ENCODE measurements at places on chromosomes 12 and 14. TPM values are rescaled to one million over a fixed set of nuclear protein-coding genes. Genes with fewer than 3 reads are reported as not detected.

Gene FGF6
- not detected for total RNA-seq

- DNase-seq, result no peak
Measured at GRCh38 chr12:105090361-105090760, 6.1 kb upstream of the ALDH1L2 start.

Gene TMEM121
- total RNA-seq, result 8.7 TPM

DNA sequence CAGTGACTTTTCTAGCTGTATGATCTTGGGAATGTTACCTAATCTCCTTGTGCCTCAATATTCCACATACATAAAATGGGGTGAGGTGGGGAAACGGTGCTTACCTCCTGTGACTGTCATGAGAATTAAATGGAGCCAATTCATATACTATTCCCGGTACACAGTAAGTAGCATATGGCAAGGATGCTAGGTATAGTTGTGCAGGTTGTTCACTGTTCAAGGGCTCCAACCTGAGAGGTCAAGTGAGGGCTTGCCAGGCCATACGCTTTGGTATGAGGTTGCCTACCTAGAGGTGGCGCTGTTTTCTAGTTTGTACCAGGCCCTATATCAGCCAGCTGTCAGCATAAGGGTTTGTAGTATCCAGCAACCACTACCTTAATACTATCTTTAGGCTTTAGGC, 3.6 kb upstream of the BATF start:
- DNase-seq, result no peak

Gene IL23A
- not detected for total RNA-seq

DNA sequence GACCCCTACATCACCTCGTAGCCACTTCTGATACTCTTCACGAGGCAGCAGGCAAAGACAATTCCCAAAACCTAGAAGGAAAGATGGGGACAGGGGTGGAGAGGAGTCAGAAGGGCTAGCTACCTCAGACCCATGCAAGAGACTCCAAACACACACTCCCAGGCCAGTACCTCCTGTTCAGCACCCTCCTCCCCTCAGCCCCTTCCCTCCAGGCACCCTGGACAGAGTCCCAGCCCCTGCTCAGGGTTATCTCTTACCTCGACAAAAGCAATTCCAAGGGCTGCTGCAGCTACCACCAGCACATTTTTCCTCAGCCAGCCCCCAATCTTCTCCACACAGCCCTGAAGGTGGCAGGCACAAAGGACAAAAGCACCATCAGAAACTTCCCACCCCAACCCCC, 3.3 kb downstream of the CD63 start:
- no peak for DNase-seq

DNA sequence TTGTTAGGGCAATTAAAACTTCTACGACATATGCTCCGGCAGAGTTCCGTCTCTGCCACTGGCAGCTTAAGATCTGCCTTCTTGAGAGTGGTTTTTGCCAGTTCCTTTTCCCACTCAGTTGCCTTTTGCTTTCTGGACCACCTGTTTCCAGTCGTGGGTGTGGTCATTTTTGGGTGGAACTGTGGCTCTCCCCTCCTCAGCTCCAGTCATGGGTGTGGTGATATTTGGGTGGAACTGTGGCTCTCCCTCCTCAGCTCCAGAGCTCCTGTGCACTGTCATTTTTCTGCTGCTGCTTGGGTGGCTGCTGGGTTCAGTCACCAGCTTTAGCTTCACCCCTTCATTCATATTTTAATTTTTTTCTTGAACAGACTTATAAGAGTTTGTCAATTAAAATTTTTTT, 25.3 kb downstream of the WDR20 start:
- no peak for DNase-seq

GRCh38 chr12:113619202-113619601, 147.5 kb upstream of the LHX5 start:
- DNase-seq, result no peak

GRCh38 chr12:70272510-70272909, 29.3 kb downstream of the CNOT2 start:
- DNase-seq, result no peak

GRCh38 chr12:49413796-49414195, 46.5 kb downstream of the SPATS2 start:
- no peak for DNase-seq

GRCh38 chr14:92471919-92472318, 41.7 kb upstream of the RIN3 start:
- DNase-seq, result no peak

- DNase-seq, result no peak
Measured at GRCh38 chr14:53391156-53391555, 238.0 kb upstream of the DDHD1 start.

Gene DYNC1H1
- total RNA-seq, result 496 TPM

Gene LGR5
- 2.3 TPM for total RNA-seq

DNA sequence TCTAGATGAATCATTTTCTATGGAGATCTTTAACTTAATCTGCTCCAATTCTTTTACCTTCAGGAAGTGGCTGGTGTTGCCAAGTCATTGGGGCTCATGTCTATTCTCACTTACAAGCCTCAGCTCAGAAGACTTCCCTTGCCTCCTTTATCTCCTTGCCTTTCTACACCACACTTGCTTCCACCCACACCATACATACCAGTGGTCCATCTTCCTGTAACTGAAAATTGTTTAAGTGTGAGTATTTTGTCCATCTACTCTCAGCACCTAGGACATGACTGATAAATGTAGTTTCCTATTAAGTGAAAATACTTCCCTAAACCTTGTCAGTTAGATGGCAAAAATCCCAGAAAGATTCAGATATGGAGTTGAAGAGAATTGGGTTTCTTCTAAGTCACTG, 199.7 kb upstream of the CPNE8 start:
- DNase-seq, result no peak

Gene SGPP1
- 20.7 TPM for total RNA-seq

- no peak for DNase-seq
Measured at GRCh38 chr12:87311206-87311605, 718.0 kb downstream of the C12orf50 start.

DNA sequence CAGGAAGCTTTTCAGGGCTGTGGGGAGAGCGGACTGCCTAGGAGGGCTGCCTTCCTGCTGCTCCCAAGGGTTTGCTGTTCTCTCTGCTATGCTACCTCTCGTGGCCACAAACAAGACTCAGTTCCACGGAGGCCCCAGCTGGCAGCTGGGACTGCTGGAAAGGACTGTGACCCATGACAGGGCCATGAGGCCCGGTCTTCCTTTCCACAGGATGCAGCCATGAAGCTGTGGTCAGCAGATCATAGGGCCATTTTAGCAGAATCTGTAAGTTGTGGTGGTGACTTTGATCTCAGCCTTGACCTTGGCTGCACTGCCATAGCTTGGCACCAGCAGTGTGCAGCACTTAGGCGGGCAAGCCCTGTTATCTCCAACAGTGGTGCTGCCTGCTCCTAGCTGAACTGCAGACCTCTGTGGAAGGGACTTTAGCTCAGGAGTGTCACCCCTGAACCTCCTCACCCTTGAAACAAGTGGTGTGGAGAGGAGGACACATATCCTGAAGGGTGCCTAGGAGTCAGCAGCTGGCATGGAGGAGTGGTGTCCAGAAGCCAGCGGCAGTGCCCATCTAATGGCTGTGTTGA, 12.3 kb downstream of the KRT80 start:
- DNase-seq, result no peak

- DNase-seq, result no peak
Measured at GRCh38 chr14:75088566-75089373, 19.3 kb downstream of the ZC2HC1C start.

DNA sequence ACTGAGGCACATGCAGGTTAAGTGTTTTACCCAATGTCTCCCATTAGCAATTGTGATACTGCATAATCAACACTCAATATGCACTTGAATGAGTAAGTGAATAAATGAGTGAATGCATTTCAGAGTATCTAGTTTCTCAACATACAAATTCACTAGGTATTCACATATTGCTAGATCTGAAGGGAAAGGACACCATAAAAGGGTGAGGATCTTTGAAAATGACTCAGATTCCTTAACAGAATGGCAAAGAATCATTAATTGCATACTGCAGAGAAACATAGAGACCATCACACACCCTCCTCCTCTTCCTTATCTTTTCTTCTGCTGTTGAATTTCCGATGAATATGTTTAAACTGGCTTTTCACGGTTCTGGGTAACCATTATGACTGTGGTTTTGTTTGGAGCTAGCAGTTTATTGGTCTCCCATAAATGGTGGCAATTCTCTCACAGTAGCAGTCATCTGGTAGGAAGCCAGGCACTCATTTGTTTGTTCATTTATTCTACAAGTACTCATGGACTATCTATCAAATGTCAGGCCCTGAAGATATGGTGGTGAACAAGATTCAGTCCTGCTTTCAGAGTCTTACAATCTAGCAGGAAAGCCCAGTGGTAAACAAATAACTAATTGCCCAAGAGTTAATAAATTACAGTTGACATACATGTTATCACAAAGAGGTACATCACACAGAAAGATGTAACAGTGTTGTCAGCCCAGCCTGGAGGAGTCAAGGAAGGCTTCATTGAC, 70.2 kb downstream of the LLPH start:
- DNase-seq, result no peak

GRCh38 chr12:130606231-130606630, 109.9 kb downstream of the RIMBP2 start:
- DNase-seq, result no peak

GRCh38 chr14:50318031-50318626, 6.0 kb downstream of the DMAC2L start:
- no peak for DNase-seq

DNA sequence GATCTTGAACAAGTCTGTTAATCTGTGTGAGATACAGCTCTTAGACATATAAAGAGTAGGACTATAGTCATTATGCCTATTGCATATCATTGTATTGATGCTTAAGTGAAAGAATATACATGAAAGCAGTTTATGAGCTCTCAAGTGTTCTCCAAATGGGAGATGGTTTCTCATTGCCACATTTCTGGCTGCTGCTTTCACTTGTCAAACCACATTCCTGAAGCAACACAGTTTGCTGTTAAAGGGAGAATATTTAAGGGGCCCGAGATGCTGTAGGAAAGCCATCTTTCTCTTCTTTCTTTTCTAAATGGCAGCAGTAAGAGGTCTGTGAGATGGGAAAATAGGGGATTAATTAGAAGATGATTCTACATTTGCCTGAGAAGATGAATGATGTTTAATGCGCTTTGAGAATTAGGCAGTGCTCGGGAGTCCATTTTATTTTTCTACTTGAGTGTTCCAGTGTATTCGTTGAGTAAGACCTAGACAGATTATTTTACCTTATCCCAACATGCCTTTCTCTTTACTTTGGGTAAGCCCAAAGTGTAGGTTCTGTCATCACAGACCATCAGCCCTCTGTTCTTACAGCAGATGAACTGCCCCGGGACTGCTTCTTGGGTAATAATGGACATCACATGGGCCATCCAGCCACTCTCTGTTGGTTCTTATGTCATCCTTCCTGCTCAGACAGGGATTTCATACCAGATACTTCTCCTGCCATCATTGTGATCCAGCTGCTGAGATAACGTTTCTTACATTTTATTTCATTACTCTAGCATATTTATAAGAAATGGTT, 35.6 kb downstream of the ANO4 start:
- DNase-seq, result no peak

Gene LMO3
- total RNA-seq, result 26.2 TPM

- DNase-seq, result no peak
Measured at GRCh38 chr14:57495416-57495815, 1.8 kb upstream of the CCDC198 start.

DNA sequence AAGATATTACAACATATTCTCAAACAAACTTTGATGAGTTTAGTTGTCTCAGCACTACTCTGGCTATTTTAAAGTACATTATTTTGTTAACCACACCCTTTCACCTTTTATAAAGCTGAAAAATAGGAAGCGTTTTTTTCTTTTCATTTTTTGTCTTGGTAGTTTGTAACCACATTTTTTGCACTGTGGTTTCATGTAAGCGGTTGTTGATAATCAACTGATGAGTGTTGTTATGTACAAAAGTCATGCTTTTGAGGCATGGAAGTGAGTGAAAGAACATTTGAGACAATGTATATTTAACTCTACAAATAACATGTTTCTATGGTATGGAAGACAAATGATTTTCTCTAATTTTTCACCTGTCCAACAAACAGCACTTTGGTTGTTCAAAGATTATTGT, 52.1 kb upstream of the ATP2B1 start:
- no peak for DNase-seq

- DNase-seq, result no peak
Measured at GRCh38 chr12:114420944-114421335, 15.0 kb upstream of the TBX5 start.

DNA sequence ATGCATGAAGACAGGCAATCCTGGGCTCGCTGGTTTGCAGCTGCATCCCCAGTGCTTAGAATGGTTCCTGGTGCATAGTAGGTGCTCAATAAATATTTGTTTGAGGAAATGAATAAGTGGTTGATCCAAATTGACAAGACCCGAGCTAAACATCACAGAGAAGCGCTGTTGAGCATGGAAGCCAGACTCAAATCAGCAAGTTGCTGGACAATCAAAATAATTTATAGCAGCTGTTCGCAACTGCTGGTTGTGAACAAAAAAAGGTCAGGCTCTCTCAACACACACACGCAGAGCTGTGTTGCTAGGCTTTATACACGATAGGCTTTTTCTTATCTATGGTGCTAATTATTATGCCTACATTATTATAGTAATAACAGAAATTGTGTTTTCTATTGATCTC, 190.2 kb downstream of the TBX5 start:
- no peak for DNase-seq

DNA sequence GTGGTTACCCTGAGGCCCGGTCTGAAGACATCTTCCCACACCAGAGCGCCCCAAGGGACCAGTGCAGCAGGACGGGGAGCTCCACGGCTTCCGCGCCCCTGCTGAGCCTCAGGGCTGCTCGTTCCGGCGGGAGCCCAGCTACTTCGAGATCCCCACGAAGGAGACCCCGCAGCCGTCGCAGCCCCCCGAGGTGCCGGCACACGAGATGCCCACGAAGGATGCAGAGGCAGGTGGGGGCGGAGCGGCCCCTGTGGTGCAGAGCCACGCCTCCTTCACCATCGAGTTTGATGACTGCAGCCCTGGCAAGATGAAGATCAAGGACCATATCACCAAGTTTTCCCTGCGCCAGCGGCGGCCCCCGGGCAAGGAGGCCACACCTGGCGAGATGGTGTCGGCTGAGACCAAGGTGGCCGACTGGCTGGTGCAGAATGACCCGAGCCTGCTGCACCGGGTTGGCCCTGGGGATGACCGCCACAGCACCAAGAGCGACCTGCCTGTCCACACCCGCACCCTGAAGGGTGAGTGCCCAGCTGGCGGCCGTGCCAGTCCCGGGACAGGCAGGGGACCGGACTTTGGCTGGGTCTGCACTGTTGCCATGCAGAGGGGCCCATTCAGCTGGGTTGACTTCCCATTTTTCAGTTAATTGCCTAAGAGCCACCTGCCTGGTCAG, 18.1 kb downstream of the CEP170B start:
- DNase-seq, result no peak
